ENCODE measurements at places on chromosomes 11 and 22. TPM values are rescaled to one million over a fixed set of nuclear protein-coding genes. Genes with fewer than 3 reads are reported as not detected.

DNA sequence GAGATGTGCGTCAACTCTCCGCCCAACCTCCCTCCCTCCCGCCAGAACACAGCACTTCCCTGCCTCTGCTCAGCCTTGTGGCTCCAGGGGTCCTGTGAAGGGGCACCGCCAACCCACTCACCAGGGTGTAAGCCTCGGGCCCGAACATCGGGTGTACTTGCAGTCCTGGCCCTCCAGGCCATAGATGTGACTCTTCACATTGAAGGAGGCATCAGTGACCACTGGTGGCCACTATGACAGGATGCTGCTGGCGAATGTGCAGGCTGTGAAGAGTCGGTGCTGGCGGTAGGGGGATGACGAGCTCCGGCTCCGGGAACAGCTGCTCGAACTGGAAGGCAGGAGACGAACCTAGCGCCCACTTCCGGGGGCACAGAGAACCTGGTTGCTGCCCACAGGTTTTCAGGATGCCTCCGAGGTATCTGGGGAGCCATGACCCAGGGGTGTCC is 97.4 kb downstream of the MED15 start:
- no peak for DNase-seq

GRCh38 chr22:24189249-24190158 is 8.2 kb downstream of the SUSD2 start:
- peak; percentile 83 for DNase-seq

DNA sequence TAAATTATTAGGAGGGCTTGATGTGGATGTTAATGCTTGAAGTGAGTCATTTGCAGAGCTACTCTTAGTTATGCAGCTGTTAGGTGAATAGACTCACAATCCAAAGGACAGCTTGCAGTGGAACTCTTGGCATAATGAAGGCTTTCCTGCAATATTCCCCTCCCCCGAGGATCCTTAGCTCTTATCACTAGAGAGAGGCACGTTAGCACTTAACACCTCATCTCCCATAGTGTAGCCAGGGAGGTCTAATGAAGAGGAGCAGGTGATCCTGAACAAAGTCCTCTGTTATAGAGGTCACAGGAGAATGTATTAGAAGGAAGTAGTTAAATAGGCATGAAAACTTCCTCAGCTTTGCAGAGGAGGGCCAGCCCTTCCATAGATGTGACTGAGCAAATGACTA is 919.2 kb upstream of the FAT3 start:
- DNase-seq = no peak

DNA sequence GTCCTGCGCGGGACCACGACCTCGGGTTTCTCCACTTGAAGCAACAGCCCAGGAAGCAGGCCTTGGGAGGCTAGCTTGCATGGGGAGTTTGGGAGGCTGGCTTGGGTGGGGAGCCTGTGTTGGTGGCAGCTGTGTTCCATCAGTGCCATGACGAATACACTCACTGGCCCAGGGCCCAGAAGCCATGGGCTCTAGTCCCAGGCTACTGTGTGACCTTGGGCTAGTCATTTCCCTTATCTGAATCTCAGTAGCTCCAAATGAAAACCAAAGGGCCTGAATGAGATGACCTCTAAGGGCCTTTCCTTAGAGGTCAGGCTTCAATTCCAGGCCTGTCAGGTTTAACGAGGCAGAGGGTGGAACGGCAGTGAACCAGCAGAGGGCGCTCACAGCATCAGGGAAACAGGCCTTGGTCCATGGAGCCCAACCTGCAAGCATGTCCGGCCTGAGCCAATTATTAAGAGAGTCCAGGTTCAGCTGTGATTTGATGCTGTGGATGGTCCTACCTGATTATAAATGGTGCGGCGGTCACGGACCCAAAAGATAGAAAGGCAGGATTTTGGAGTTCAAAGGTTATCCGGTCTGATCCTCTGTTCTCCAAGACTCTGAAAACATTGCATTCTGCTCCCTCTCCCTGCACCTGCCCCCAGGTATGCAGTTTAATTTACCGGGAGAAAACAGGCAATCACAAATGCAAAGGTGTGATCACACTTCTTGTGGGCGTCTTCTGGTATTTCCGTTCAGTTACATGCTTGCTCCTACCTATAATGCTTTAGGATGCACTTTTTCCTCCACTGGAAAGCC is 15.9 kb downstream of the PTPN5 start:
- peak; percentile 85 for DNase-seq

Gene RBMXL2
- not detected for total RNA-seq

Gene NCR3LG1
- total RNA-seq = 2.7 TPM

Gene CCDC85B
- total RNA-seq = 163 TPM

Gene KCNE3
- total RNA-seq = 1.1 TPM
